ENCODE measurements at places on chromosomes 12 and 14. TPM values are rescaled to one million over a fixed set of nuclear protein-coding genes. Genes with fewer than 3 reads are reported as not detected.
A peak's percentile ranks its signal among the peaks of the same experiment; 100 is the strongest.

DNA sequence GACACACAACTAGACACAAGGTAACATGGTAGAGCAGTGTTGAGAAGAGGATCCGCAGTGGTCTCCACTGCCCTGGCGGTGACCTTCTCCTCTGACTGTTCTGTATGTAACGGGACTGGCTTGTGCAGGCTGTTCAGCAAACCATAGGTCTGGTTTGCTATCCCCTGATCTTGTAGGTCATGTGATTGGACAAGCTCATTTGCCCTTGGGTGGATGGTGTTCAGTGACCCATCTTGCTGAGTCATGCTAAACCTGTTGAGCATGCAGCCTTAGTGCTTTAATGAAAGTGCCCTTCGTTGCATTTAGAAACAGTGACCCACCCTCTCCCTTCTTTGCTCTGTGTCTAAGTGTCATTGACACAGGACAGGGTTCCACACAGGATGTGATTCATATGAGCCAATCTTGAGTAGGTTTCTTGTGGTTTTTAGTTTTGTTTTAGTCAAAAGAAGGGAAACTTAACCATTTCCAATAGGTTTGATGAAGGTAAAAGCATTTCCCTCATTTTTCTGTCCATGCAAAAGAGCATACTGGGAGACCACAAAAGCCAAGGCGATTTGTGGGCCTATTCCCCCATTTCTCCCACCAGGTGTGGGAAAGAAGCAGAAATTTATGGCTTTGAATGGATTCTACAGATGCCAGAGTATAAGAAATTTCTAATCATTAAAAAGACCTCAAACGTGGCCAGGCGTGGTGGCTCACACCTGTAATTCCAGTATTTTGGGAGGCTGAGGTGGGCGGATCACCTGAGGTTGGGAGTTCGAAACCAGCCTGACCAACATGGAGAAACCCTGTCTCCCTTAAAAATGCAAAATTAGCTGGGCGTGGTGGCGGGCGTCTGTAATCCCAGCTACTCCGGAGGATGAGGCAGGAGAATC is 32.6 kb upstream of the HIF1A start:
- peak; percentile 96 for DNase-seq

DNA sequence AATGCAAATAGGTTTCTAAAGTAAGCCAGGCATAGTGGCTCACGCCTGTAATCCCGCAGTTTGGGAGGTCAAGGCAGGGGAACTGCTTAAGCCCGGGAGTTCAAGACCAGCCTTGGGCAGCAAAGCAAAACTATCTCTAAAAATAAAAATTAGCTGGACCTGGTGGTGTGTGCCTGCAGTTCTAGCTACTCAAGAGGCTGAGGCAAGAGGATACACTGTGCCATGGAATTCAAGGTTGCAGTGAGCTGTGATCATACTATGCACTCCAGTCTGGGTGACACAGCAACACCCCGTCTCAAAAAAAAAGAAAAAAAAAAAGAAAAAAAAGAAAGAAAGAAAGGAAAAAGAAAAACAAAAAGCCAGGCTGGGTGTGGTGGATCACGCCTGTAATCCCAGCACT is 46.3 kb downstream of the HECTD1 start:
- DNase-seq = no peak

AQP2 gene
- 0.30 TPM for total RNA-seq

GRCh38 chr14:104806625-104807465 is 5.9 kb downstream of the ZBTB42 start:
- no peak for DNase-seq

DNA sequence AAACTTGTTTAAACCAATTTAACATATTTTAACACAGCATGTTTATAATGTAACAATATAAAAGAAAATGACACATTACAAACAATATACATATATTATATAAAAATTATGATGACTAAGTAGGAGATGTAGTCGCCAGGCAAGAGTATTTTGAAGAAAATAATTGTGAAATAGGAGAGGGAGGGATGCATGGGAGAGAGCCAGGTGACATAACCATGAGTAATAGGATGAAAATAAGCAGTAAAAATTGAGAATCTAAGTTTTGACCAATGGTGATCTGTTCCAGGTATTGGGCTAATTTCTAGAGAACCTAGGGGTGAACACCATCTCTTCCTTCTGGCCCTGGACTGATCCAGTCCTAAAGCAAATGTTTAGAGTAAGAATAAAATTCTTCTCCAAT is 315.2 kb upstream of the G2E3 start:
- DNase-seq = peak; percentile 18

TDRD9 gene
- total RNA-seq = 4.5 TPM

DNA sequence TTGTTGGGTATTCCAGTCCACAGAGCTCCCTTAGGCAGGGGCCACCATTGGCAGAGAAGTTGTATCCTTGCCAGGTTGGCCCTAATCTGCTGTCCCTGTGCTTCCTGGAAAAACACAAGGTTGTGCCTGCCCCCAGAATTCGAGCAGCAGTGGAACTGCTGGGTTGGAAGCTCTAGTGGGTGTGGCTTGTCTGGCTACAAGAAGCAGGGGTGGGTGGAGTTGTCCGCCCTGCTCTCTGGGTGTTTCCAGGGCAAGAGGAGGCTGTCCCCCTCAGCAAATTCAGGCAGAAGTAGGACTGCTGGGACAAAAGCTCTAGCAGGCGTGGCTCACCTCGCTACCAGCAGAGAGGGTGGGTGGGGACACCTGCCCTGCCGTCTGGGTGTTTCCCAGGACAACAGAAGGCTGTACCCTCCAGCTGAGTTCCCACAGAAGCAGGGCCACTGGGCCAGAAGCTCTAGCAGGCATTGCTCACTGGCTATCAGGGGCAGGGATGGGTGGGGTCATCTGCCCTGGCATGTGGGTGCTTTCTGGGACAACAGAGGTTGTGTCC is 72.8 kb upstream of the NPAS3 start:
- DNase-seq = no peak

DNA sequence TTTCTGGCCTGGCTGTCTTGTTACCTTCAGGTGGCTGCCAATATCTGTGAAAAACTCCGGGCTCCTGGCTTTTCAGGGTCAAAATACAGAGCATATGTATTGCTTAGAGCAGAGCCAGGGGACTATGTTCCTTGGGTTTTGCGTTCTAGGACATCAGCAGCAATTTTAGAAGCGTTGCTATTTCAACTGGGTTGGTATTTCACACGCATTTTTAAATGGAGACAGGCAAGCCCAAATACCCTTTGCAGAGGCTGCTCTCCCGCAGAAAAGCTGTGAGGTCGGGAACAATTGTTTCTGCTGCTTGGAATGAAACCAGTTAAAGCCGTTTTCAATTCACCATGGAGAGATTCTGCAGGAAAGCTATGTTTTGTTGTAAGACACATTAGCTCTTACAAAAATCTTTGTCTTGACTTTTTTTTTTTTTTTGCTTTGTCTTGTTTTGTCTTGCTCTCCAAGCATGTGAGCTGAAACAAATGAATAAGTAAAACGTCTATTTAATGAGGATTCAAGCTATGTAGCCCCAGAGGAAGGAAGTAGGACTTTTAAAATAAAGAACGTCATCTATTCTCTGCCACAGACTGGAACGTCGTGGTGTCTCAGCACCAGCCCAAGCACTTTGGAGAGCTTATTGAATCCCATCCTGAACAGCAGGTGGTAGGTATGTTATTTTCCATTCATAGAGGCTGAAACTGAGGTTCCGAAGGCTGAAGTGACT is 181.0 kb upstream of the TBX3 start:
- DNase-seq = no peak

DNA sequence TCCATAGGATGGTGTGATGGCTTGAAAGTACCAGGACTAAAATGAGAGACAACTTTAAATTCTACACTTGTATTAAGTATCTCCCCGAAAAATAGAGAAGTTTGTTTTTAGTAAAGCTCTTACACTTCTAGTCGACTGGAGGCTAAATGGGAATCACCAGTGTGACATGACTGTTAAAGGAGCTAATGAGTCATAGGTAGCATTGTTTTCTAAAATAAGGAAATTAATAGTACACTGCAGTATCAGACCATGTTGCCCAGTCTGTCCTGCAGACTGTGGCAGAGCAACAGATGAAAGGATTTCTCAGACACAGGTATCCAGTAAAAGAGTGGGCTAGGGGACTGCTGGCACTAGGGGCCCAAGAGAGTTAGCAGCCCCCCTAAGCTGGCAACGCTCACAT is 140.1 kb downstream of the TMEM117 start:
- peak; percentile 57 for DNase-seq

GRCh38 chr14:74578479-74578878 is 33.6 kb downstream of the LTBP2 start:
- no peak for DNase-seq

RABGGTA gene
- total RNA-seq = 25.2 TPM

CACNA1C gene
- 0.05 TPM for total RNA-seq

GRCh38 chr14:95696741-95697140 is 10.5 kb downstream of the TCL1B start:
- DNase-seq = no peak

- no peak for DNase-seq
Measured at GRCh38 chr12:559906-560455, 100.2 kb downstream of the B4GALNT3 start.

PHETA1 gene
- total RNA-seq = 13.5 TPM

DNA sequence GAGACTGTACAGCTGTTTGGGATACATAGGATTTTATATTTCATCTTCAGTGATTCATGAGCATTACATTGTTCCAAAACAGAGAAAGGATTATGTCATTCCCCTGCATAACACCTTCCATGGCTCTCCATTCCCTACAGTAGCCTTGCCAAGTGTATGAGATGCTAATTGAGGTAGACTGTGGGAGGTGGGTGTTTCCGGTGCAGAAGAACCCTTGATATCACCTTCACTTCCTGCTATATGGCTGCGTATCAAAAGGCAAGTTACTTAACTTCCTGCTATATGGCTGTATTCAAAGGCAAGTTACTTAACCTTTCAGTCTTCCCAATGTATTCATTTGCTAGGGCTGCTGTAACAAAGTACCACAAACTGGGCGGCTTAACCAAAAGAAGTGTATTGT is 11.2 kb downstream of the FAR2 start:
- DNase-seq = no peak

P2RX7 gene
- total RNA-seq = 0.52 TPM

DNA sequence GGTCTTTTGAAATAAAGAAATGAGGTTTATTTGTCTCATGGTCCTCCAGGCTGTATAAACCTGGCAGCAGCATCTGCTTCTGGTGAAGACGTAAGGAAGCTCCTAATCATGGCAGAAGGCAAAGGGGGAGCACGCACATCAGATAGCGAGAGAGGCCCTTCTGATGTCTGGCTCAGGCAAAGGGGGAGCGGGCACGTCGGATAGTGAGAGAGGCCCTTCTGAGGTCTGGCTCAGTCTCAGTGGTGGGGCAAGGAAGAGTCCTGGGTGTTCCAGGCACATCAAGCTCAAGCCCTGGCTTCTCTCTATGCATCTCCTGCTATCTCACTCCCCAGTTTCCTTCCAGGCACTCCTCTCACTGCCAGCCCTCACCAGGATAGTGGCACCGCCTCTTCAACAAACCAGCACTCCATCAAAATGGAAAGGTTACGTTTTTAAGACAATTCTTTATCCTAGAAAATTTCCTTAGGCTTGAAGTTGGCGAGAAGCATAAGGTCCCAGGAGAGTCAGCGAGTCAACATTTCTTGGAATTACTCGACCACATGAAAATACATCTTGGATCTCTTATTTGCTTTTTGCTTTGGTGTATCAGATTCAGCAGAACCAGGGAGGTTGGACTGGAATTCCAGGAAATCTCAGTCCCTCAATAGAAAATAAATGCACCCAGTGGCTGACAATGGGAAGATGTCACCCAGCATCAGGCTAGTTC is 189.6 kb upstream of the TMEM132C start:
- no peak for DNase-seq

DNA sequence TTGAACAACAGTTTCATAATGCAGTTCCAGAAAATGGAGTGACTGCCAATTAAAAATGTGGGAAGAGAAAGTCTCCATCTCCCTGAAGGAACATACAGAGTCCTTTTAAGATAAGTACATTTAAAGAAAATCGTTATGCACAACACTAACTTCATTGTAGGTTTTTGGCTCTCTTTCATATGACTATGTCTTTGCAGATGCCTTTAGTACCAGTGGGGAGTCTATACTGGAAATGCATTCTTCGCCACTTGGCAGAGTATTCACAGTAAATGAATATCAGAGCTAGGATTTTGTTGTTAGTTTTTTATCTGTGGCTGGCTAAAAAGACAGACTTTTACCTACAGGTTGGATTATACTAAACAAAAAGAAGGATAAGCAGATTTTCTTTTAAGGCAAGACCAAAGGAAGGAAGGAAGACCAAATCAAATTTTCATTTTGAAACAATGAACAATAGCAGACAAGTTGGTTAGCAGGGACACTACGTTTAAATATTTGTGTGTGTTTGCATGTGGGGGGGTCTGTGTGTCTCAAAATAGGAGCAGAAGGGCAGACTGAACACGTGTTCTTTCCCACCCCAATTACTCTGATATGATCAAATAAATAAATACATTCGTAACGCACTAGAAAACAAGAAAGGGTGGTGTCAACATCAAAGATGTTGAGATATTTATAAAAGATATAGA is 124.5 kb downstream of the BTG1 start:
- DNase-seq = no peak

DNA sequence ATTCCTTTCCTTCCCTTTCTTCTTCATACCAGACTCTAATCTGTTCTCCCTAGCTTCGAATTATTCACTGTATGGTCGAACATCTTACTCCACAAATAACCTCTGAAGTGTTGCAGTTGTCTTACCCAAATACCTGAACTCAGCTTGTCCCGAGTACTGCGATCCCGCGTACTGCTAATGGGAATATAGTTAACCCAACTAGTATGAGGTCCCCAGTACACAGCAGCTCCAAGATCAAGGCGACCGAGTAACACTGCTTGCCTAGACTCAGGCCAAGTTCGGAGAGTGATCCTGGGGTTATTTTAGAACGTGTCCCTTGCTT is 462 bp upstream of the ETNK1 start:
- DNase-seq = no peak

TSPAN8 gene
- 1.7 TPM for total RNA-seq

- DNase-seq = no peak
Measured at GRCh38 chr14:101402936-101403660, 158.2 kb upstream of the DIO3 start.

DNA sequence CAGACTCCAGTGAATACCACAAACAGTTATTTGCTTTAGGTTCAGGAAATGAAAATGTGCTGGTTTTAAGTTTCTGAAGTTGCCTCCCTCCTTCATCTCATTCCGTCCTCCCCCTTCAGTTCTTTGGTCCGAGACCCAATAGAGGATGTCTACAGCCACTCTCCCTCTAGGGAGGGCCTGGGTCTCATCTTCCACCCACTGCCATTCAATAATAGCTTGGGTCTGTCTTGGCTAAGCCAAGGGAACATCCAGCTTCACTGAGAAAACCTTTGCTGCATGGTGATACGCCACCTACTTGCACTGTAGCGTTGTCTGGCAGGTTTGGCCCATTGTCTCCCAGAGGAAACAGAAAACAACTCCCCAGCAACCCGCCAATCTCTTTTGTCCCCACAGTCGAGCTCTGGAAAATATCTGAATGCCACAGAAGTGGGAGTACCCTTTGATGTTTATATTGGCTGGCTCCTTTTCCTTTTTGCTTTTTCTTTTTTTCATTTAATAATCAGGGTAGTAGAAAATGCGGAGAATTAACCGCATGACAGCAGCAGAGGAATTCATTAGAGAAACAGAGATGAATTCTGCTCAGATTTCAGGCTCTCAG is 380.1 kb downstream of the RAD51B start:
- DNase-seq = peak; percentile 79

GRCh38 chr12:131094831-131095805 is 141.4 kb downstream of the ADGRD1 start:
- no peak for DNase-seq
